ENCODE measurements at places on chromosomes 2 and 18.

GRCh38 chr2:58667137-58667774 lies 426.1 kb upstream of the FANCL start:
- H3K27me3 ChIP-seq = no peaks in the 10 kb centered on the region
- no peaks in the 10 kb centered on the region for H3K4me1 ChIP-seq
- H3K36me3 ChIP-seq = no peaks in the 10 kb centered on the region
- DNase-seq = no peak
- H3K27ac ChIP-seq = no peak overlapping the region
- no peak overlapping the region for H3K4me3 ChIP-seq

- no peak overlapping the region for H3K4me3 ChIP-seq
- no peak overlapping the region for H3K27ac ChIP-seq
- no peaks in the 10 kb centered on the region for H3K4me1 ChIP-seq
- no peaks in the 10 kb centered on the region for H3K27me3 ChIP-seq
- no peak for DNase-seq
Observed at GRCh38 chr2:144642131-144642530, 122.2 kb upstream of the ZEB2 start.

DNA sequence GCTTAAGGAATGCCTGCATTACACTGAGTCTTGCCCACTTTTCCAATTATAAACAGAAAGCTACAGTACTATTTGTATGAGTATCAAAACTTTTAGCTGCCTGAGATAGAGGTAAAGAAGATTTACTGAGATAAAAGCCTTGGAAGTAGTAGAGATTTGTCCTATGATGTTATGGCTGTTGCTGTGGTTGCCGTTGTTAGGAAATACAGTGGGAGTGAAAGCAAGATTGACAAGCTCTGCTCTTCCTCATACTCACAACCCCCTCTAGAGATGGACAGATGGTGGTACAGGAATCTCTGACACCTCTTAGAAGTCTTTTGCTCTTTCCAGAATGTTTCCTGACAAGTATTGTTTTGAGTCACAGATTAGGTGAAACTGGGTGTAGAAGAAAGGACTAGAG lies 242.5 kb downstream of the RPIA start:
- peaks cover 9% of the 10 kb centered on the region for H3K27me3 ChIP-seq
- DNase-seq = no peak
- no peak overlapping the region for H3K27ac ChIP-seq
- H3K4me3 ChIP-seq = no peak overlapping the region

DNA sequence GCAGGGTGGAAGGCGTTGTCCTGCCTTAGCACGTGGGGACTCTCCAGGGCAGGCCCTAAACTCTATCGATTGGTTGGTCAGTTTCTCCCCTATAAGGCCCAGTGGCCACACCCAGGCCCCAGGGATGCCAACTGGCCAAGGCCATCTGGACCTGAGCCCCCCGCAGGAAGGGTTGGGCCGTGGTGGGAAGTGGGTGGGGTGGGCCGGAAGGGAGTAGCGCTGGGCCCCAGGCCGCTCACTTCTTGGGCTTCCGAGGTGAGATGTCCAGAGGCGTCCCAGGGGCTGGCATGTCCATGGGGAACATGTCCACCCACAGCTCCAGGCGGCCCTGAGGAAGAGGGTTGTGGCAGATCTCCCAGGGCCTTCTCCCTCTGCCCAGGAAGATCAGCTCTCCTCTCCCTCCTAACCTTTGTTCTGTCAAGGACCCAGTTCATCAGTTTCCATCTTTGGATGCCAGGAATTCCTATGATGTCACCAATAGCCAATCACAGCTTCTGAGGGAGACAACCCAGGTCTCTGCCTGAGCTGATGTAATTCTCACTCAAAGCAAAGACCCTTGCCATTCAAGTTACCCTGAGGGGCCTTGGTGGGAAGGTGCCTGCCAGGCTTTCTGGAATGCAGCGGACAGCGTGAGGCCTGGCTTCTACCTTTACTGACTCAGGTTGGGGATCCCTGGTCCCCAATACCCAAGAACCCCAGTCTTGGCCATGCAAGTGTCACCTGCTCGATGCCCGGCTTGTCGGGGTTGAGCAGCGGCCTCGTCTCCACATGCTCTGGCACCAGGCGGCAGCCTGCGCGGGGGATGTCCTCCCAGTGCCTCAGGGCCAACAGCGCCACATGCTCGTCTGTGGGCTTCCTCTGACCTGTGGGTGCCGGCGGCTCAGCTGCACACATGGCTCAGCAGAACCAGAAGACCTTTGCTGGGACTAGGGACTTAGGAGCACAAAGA lies 14.4 kb downstream of the OTOF start:
- H3K4me1 ChIP-seq = no peaks in the 10 kb centered on the region
- H3K27me3 ChIP-seq = no peaks in the 10 kb centered on the region
- H3K36me3 ChIP-seq = no peaks in the 10 kb centered on the region
- no peak for DNase-seq

GRCh38 chr2:159265171-159265576 lies 21.3 kb downstream of the WDSUB1 start:
- peaks cover 29% of the 10 kb centered on the region for H3K36me3 ChIP-seq
- H3K4me3 ChIP-seq = no peak overlapping the region
- DNase-seq = no peak
- 0 out of 2 replicates have a peak overlapping the region, but pooled peaks have one; percentile 46 for H3K27ac ChIP-seq

GRCh38 chr2:110204408-110205385 lies at the start of gene NPHP1:
Gene NPHP1 (minus strand): TSS chr2:110205013. CDS start chr2:110204968, 45 bp downstream.
- H3K27me3 ChIP-seq = no peaks in the 10 kb centered on the region
- H3K4me3 ChIP-seq = peak within 1 kb of the TSS; percentile 64
- H3K27ac ChIP-seq = peak within 1 kb of the TSS; percentile 51
- peaks cover 6% of the 10 kb centered on the region for H3K36me3 ChIP-seq

DNA sequence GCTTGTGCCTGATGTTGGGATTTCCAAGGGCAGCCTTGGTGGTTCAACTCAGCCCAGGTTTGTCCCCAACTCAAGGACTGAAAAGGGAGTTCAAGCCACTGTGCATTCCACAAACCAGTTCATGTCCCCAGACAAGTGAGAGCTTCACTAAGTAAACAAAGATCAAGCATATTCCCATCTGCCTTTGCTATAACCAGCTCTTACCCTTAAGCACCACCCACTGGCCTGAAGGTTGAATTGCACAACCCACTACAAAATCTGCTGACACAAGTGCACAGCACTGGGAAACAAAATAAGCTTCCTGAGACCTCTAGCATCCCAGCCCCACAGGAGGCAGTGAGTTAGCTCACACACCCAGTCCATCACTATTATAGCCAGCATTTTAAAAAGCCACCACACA lies 516.7 kb downstream of the NR4A2 start:
- no peaks in the 10 kb centered on the region for H3K4me1 ChIP-seq
- no peaks in the 10 kb centered on the region for H3K27me3 ChIP-seq
- no peak overlapping the region for H3K4me3 ChIP-seq
- H3K27ac ChIP-seq = no peak overlapping the region

DNA sequence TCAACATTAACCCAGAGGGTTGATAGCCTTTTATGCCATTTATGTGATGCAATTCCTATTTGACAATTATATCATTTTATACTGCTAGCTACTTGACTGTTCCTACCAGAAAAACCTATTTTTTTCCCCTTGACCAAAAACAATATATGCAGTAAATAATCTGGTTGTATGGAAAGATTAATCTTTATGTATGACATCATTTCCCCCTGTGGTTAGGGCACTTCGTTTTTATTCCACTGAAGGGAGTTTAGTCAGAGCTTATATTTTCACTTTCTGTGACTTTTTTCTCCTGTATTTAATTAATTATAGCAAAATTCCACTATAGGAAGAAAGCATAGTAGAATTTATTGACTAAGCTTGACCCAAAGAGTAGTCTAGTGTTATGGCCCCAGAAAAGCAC lies 107.6 kb downstream of the HAUS1 start:
- peak overlapping the region; percentile 84 for H3K27ac ChIP-seq
- DNase-seq = no peak
- no peaks in the 10 kb centered on the region for H3K27me3 ChIP-seq
- H3K4me1 ChIP-seq = peaks cover 50% of the 10 kb centered on the region

DNA sequence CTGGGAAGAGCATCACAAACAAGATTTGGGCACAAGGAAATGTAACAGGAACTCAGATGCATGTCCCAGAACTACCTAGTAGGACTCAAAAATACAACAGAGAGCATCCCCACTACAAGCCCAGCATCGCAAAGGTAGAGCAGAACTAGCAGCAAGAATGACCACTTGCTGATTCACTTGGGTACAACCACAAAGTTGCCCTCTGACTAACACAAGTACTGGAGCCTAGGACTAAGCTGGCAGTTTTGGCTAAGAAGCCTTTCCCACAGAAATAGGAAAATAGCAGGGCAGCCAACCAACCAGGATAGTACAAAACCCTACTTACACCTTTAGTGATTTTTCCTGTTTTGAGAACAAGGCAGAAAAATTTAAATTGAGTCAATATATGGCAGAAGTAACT lies 193.8 kb downstream of the PAX3 start:
- no peaks in the 10 kb centered on the region for H3K4me1 ChIP-seq
- H3K27ac ChIP-seq = no peak overlapping the region
- no peak for DNase-seq
- peaks cover 6% of the 10 kb centered on the region for H3K27me3 ChIP-seq

GRCh38 chr2:129239141-129239540 lies 740.3 kb upstream of the RAB6C start:
- no peaks in the 10 kb centered on the region for H3K36me3 ChIP-seq
- H3K4me1 ChIP-seq = no peaks in the 10 kb centered on the region
- H3K27me3 ChIP-seq = no peaks in the 10 kb centered on the region
- H3K27ac ChIP-seq = no peak overlapping the region

- H3K27me3 ChIP-seq = peaks cover 3% of the 10 kb centered on the region
- H3K36me3 ChIP-seq = no peaks in the 10 kb centered on the region
- H3K27ac ChIP-seq = no peak overlapping the region
- no peak for DNase-seq
- no peaks in the 10 kb centered on the region for H3K4me1 ChIP-seq
- H3K4me3 ChIP-seq = no peak overlapping the region
Observed at GRCh38 chr18:74567822-74568221, 29.8 kb upstream of the ZNF407 start.

GRCh38 chr2:235468978-235469655 lies 24.7 kb upstream of the AGAP1 start:
- no peak overlapping the region for H3K27ac ChIP-seq
- H3K27me3 ChIP-seq = peaks cover 2% of the 10 kb centered on the region
- H3K36me3 ChIP-seq = no peaks in the 10 kb centered on the region
- H3K4me1 ChIP-seq = no peaks in the 10 kb centered on the region

DNA sequence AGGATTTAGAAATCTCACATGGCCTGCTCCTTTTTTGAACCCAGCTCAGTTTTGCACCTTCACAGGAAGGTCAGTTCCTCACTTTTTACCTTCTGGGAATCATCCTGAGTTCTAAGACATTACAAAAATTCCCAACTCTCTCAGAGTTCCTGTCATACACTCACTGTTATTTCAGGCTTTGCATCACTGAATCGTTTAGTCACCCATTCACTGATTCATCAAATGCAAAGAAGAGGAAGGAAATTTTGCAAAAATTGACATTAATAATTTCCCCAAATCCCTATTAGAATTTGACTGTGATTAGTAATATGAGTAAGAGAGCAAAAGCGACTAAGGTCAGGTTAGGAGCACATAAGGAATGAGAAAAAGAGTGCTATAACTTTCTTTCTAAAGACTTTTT lies 197.5 kb downstream of the PDE1A start:
- H3K4me3 ChIP-seq = no peak overlapping the region
- no peaks in the 10 kb centered on the region for H3K36me3 ChIP-seq
- H3K27ac ChIP-seq = no peak overlapping the region
- no peak for DNase-seq

DNA sequence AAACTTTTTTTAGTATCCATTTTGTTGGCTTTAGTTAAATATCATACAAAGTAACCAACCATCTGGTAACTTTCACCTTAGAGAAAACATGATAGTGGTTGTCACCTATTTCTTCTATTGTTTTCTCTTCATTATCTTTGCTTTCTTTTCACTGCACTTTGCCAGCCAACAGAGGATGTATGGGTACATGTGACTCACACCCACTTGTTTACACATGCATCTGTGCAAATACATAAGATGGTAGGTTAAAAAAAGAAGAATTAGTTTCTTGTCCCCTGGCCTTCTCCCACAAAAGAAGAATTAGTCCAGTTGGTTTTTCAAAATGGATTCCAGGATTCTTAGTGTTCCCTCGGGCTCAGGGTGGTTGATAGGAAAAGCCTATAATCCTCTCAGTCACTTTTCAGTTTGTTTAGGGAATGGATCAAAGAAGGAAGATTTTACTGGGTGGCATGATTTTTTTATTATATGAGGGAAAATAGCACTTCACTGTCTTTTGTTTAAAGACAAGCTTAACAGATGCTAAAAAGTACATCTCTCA lies 46.6 kb downstream of the CDK15 start:
- no peaks in the 10 kb centered on the region for H3K4me1 ChIP-seq
- no peak overlapping the region for H3K27ac ChIP-seq
- H3K4me3 ChIP-seq = no peak overlapping the region
- DNase-seq = no peak
- H3K27me3 ChIP-seq = peaks cover 29% of the 10 kb centered on the region
- no peaks in the 10 kb centered on the region for H3K36me3 ChIP-seq

DNA sequence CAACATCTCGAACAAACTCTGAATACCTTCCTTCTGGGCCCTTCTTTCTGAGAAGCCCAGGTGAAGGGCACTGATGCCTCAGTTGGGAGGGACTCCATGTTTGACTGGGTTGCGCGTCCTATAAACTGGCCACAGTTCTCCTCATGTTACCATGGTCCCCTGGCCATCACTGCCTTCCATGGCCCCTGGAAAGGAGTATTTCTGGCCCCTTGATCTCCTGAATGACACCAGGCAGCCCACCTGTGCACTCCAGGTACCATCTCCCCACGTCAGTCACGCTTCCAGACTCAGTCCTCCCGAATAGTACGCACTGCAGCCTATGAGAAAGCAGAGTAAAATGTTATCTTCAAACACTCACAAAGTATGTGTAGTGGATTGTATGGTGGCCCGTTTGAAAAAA lies 73.9 kb downstream of the ACKR3 start:
- no peak for DNase-seq
- no peaks in the 10 kb centered on the region for H3K4me1 ChIP-seq
- H3K27me3 ChIP-seq = no peaks in the 10 kb centered on the region
- H3K4me3 ChIP-seq = no peak overlapping the region
- H3K36me3 ChIP-seq = no peaks in the 10 kb centered on the region

- no peaks in the 10 kb centered on the region for H3K4me1 ChIP-seq
- no peaks in the 10 kb centered on the region for H3K27me3 ChIP-seq
- DNase-seq = no peak
Observed at GRCh38 chr2:38856165-38856564, 19.6 kb downstream of the DHX57 start.

DNA sequence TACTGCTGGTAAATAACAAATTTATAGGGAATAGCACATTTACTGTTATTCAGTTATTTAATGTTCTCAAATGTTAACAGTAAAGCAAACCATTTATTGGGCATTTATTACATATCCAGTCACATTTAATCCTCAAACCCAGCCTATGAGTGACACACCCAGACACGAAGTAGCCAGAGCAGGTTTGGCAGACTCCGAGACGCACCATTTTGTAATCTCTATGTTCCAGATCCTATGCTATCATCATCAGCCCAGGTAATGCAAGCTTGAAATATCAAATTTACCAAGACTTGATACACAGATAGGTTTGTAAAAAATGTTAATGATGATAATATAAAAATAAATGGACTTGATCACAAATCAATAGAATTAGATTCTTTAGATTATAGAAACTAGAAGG lies 131.1 kb downstream of the IKZF2 start:
- H3K36me3 ChIP-seq = peaks cover 79% of the 10 kb centered on the region

GRCh38 chr2:10987861-10988260 lies 76.1 kb downstream of the KCNF1 start:
- DNase-seq = no peak
- no peak overlapping the region for H3K27ac ChIP-seq
- no peaks in the 10 kb centered on the region for H3K36me3 ChIP-seq
- H3K4me1 ChIP-seq = no peaks in the 10 kb centered on the region
- peaks cover 2% of the 10 kb centered on the region for H3K27me3 ChIP-seq

- no peaks in the 10 kb centered on the region for H3K36me3 ChIP-seq
- H3K4me3 ChIP-seq = no peak overlapping the region
- H3K27ac ChIP-seq = no peak overlapping the region
Observed at GRCh38 chr2:23286031-23286757, 98.8 kb upstream of the KLHL29 start.

- H3K27ac ChIP-seq = no peak overlapping the region
- no peak overlapping the region for H3K4me3 ChIP-seq
- H3K27me3 ChIP-seq = peaks cover 5% of the 10 kb centered on the region
- H3K4me1 ChIP-seq = no peaks in the 10 kb centered on the region
Observed at GRCh38 chr2:231393149-231394131, 2.1 kb upstream of the B3GNT7 start.

All from DND-41 (cell line).